MV-4-11 (cell line): ENCODE measurements at places on chromosomes 2 and 18.
A peak's percentile ranks its signal among the peaks of the same experiment; 100 is the strongest.

GRCh38 chr2:233084488-233084887, 24.3 kb downstream of the INPP5D start:
- peak; percentile 98 for DNase-seq

DNA sequence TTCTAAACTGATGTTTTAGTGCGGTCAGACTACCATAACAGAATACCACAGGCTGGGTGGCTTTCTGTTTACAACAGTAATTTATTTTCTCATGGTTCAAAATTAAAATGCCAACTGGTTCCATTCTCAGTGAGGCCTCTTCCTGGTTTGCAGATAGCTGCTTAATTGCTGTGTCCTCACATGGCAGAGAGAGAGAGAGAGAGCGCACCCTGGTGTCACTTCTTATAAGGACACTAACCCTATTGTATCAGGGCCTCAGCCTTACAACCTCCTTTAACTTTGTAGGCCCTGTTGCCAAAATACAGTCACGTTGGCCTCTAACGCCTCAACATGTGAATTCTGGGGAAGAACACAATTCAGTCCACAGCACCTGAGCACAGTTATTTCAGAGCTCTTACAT, 37.5 kb upstream of the ZNF385B start:
- peak; percentile 61 for DNase-seq

GRCh38 chr2:130776550-130776949, 21.2 kb downstream of the AMER3 start:
- DNase-seq, result no peak

DNA sequence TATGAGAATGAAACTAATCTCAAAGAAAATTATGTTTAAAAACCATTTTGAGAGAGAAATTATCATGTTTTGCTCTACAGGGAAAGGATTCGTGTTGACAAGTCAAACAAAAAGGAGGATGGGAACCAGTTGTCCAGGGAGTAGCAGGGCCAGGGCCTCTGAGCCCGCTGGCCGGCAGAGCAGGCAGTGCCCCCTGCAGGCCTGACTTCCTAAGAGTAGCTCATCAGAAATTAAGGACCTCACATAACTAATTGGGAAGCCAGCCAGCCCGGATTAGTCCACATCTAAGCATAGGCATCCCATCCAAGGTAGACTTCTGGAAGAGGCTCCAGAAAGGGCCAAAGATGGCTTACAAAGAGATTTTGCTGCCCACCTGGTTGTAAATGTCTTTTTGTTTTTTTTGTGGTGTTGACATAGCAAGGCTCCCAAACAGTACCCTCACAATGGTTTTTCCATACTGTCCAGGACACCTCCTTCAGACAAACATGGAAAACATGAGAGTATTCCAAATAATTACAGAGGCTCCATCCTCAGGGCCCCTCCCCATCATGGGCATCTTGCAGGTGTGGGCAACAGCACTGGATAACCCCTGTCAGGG, 241.2 kb upstream of the TANK start:
- DNase-seq, result peak; percentile 43

GRCh38 chr18:64994370-64994769, 756.4 kb upstream of the CDH7 start:
- DNase-seq, result no peak

DNA sequence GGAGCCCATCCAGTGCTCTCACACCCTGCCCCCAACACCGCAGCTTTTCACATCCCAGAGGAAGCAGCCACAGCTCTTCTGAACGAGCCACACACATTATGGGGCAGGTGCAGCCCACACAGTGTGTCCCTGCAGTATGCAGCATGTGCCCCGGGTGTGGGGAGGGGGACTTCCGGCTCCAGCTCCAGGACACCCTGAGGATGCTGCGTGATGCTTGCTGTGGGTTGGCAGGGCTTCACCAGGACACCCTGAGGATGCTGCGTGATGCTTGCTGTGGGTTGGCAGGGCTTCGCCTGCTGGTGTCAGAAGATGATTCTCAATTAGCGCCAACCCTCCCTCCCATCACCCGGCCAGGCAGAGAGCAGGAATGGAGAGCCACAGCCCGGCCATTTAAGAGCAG, 193.9 kb downstream of the EIPR1 start:
- DNase-seq, result no peak

GRCh38 chr18:21604671-21605070, 4.2 kb upstream of the ESCO1 start:
- no peak for DNase-seq

GRCh38 chr2:67922080-67922785, 140.6 kb downstream of the C1D start:
- no peak for DNase-seq

DNA sequence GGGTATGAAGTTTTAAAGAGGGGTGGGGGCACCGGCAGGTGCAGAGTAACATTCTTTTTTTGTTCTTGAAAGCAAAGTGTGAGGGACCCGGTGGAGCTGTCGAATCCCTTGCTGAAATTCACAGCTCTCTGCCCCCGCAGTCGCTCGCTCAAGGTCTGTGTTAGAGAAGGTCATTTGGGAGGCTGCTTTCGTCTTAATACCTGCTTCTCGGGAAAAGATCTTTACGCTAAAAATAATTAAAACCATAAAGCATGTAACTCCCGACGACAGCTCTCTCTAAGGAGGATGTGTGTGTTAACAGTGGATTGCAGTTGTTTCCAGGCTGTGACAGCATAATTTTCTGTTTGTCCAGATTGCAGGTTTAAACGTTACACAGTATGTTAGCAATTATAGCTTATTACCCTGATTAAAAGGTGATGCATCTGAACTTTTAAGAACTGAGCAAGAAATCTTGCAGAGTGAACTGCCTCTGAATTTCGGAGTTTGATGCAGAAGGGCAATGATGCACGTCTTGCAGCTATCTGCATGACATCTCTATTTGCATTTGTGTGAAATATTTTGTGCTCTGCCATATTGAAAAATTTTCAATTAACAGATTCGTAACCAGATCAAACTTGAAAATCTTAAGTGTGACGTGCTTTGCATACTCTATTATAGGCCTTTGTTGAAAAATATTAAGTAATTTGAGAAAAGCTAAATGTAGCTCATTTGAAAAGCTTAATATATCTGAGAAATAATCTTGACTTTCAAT, 954 bp downstream of the RAPGEF4 start:
- DNase-seq, result no peak

- peak; percentile 26 for DNase-seq
These were observed 57.9 kb downstream of the SLC8A1 start for GRCh38 chr2:40394031-40394430.

DNA sequence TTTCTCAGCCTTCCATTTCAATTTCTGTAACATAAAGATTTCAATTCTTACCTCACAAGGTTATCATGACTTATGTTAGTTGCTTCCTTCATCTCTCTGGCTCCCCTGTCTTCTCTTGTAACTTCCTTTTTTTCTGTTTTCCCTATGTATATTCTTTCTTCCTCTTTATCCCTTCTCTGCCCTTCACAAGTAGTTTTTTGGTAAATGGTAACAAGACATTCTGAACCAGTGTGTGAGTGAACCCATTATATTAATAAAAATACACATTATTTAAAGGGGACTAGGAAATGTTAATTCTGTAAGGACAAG, 8.4 kb downstream of the ACSL3 start:
- DNase-seq, result peak; percentile 74

DNA sequence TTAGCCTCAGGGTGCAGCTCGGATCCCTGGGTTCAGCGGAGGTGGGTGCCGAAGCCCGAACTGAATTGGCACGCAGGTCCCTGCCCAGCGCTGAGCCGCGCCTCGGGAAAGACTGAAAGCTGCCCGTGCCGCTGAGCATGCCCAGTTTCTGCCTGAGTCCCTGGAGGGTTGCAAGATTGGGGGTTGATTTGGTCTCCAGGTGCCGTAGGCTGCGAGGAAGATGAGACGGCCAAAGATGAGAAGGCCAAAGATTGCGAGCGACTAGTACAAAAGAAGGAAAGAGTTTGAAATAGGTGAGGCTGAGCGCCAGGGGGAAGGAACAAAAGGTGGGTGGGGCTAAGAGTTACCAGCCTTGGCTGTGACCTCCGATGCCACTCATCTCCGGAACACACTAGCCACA, 852 bp upstream of the KCNH7 start:
- DNase-seq, result no peak

DNA sequence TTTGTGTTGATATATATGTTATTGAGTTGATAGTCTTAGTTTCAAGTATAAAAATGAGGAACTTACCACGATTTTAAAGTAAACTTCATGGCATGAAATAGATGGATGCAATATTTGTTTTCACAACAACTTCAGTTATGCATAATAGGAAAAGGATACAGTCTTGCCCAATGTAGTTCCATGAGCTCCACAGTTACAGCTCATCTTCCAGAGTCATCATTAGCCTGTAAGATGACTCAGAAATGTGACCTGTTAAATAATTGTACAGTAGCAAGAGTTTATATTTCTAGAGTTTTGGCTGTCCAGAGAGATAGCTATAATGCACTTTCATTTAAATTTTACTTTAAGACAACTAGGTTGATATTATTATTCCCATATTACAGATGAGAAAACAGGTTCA, 80.9 kb upstream of the ARHGAP28 start:
- no peak for DNase-seq
